ENCODE measurements at places on chromosomes 12 and 14.

DNA sequence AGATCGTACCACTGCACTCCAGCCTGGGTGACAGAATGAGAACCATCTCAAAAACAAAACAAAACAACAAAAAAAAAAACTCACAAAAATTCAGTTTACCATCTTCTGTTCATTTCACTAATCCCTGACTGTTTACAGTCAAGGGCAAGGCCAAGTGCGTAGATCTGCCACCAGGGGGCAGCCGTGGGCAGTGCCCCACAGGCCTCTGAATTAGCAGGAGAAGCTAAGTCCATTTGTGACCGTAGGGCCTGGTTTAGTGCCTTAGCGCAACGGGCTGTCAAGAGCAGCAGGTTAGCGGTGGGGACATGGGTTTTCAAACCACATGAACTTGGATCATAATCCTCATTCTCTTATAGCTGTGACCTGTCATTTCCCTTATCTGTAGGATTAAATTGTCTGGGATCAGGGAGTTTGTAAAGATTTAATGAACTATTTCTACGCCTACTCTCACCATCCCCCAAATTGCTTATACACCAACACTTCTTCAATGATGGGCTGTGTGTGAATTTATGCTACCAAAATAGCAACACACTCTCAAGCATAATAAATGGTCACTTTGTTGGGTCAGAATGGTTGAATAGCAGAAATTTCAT is 49.0 kb downstream of the KCTD10 start:
- peak; percentile 71 for DNase-seq

DNA sequence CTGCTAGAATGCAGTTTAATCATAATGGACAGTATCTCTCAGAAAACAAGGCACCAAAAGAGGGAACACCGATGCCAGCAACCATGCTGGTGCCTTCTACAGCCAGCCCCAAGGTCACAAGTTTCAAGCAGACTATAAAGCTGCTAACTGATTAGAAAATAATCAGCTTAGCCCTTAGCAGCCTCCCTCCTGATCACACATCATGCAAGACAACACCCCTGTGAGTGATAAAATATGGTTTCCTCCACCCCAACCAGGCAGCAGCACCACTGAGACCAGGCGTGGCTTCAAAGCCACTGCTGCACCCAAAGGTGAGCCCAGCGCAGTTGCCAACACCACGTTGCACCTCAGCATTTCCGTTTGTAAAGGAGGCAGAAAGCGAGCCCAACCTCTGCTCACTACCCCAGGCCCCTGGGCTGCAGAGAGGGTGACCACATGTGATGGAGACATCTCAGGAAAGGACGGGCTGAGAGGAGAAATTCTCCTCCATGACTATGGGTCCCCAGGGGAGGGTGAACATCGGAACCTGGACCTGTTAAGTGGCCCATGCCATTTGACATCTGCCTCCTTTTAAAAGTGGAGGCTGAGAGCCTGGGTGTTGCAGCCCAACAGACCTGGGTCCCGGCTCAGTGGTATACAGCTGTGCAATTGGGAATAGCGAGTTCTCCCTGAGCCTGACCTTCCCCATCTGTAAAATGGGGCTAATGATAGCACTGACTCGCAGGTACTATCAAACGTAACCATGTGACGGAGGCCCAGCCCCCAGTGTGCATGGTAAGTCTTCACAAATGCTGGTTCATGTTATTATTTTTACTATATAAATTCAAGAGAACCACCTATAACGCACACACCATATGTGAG is 11.5 kb downstream of the ZFP36L1 start:
- DNase-seq = peak; percentile 85

DNA sequence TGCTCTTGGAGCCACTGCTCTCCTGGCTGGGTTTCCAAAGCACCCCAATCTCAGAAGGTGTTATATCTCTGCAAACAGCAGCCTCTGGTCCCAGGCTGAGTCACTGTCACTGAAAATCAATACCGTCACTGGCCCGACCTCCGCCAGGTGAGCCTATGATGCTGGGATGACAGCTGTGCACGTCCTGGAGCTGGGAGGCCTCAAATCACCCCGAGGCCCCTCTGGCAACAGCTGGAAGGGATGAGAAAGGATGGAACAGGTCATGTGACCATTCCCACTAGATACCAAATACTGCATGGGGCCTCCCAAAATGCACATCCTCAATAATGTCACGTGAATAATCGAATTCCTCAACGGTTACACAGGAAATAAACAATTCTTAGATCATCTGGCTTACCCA is 190.8 kb downstream of the TTC7B start:
- DNase-seq = no peak

DNA sequence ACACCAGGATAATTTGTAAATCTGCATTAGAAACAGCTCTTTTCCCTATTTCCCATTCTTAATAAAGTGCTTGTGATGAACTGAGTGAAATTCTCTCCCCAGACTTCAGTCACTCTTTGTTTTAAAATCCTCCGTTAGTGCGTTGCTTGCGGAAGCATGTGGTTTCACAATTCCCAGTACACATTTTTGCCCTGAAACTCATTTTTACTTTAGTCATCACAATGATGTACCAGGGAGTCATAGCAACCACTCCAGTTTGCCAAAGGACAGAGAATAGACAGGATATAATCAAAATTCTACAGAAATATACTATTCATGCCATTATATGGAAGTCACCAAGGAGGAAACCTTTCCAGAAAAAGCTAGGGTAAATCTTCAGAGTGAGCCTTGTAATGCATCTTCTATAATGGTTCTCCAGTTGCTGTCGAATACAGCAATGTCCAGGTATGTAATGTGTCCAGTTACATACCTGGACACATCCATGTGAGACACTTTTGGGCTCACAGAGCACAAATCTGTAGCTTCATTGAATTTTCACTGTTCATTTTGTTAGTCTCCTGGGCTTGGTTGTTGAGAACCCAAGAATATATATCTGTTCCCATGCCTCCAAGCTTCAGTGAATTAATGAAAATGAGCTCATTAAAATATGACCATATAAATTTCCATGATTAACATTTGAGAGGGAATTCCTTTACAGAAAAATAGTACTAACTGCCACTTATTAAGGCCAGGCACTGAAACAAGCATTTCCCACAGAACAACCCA is 57.8 kb downstream of the GPR135 start:
- no peak for DNase-seq

GRCh38 chr12:388541-389141 is 479 bp downstream of the KDM5A start:
- peak; percentile 35 for DNase-seq

DNA sequence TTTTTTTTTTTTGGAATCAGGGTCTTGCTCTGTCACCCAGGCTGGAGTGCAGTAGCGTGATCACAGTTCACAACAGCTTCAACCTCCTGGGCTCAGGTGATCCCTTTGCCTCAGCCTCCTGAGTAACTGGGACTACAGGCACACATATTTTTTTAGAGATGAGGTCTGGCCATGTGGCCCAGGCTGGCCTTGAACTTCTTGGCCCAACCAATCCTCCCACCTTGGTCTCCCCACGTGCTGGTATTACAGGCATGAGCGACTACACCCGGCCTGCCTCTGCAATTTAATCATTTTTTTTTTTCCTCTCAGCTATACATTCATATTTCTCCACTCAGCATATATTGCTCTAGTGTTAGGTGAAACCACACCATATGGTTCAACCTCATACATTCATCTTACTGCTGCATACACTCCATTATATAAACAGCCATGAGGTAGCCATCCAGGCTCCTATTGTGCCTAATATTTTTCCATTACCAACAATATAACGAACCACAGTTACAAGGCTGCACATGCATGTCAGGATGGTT is 7.1 kb downstream of the STX2 start:
- DNase-seq = no peak

DNA sequence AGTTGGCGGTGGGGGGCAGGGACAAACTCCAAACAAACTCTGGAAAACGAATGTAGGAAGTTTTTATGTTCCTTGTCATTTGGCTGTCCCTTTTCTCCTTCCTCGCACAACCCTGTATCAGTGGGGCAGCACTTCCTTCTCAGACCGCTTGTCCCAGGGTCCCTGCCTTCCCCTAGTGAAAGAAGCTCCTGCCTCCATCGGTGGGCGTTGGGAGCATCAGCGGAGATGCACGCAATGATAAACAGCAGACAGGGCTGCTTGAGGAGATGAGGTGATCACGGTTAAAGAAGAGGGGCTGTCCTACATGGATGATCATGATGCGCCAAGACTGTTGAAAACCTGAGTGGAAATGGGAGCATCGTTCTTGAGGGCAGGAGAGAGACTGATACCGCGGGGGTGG is 620 bp downstream of the C1S start:
- DNase-seq = no peak

DNA sequence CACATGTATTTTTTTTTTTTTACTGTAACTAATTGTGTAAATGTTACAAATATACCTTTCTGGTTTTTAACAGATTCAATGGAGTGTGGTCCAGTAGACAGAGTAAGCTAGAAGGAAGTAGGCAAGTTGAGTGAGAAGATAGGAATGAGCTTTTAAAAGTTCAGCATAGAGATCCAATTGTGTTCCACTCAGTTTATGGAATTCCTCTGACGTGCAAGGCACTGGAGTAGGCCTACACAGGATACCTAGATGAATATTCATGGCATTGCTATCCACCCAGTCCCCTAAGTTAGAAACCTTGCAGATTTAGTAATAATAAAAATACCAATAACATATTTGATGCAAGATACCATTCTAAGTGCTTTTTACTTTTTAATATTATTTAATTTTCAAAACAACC is 225.6 kb upstream of the ARID2 start:
- no peak for DNase-seq

GRCh38 chr14:37246427-37246829 is 48.7 kb downstream of the MIPOL1 start:
- peak; percentile 56 for DNase-seq

GRCh38 chr12:49895773-49896172 is 7.9 kb downstream of the FAIM2 start:
- DNase-seq = no peak

GRCh38 chr12:87020071-87020470 is 763.9 kb upstream of the MGAT4C start:
- DNase-seq = no peak

DNA sequence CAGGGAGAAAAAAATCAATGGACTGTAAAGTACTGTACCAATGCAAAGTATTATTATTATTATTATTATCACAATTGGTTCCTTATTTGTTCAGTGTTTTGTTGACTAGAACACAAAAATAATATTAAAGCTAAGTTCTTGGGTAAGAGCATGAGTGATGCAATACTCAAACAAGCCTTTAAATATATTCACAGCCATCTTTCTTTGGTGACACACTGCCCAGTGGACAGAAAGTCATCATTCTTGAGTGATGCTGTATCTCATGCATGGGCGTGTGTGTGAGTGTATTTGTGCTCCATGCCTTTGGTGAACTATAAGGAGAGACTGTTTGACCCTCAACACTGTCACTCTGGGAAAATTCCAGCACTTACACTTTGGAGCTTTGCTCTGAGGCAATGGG is 93.6 kb downstream of the KCNK10 start:
- DNase-seq = no peak

DNA sequence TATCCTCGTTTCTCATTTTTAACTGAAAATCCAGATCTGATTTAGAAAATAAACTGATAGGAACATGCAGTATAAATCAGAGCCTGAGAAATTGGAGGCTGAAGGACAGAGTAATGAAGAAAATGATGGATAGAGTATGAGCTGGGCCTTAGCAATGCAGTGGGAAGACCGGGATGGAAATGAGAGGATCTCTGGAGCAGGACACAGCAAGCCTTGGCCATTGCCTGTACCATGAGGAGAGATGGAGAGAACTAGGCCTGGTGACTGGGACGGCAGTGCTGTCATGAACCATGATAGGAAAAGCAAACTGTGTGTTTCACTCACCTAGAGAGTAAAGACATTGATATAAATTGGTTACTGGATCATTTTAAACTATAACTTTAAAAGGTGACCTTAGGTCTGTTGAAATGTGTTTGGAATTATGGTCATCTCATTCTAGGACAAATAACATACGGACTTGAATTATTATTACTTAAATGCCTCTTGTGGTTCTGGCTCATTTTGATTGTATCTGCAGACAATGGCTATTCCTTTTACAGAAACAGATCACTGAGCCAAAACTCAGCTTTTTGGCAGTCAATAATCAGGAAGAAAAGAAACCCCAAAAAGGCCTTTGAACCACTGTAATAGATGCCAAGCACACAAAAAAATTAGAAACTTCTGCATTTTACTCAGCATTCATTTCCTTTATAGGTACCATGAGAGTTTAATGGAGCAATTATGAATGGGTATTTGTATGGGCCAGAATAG is 251.9 kb upstream of the PRKD1 start:
- no peak for DNase-seq

GRCh38 chr12:103198499-103198898 is 241.0 kb downstream of the ASCL1 start:
- DNase-seq = no peak

DNA sequence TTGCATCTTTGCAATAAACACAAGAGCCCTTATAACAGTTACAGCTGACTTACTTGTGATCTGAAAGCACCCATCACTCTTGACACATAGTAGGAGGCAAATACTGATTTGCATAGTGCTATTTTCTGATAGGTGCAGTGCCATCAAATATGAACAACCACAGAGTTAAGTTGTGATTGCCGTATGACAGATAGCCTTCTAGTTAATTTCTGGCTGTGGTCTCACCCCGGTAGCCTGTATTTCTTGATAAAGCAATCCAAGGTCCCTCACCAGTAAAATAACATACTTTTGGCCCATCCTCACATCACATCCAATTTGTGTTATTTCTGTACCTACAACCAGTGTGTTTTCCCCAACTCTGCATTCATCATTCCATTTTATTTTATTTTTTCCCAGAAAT is 23.3 kb upstream of the STYK1 start:
- no peak for DNase-seq

GRCh38 chr12:103742349-103742932 is 98.6 kb downstream of the NT5DC3 start:
- peak; percentile 20 for DNase-seq

DNA sequence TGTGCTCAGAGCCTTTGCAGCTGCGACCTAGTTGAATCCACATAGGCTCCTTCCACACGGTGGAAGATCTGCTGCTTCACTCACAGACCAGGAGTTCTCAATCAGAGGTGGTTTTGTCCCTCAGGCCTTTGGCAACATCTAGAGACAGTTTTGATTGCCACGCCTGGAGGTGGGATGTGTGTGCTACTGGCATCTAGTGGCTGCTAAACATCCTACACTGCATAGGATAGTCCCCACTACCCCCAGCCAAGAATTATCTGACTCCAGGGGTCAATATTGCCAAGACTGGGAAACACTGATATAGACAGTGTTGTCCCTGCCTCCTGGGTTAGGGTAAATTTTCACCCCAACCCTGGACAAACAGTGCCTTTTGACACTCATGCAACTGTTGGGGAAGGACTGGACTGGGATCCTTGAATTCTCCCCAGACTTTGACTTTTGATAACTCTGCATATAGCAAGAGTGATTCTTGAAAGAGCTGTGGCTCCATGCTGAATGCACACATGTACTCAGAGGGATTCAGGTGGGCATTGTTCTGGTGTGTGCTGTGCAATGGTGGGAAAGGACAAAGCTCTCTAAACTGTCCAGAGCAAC is 39.8 kb downstream of the BAZ2A start:
- peak; percentile 44 for DNase-seq

All from SW480 (cell line).